ENCODE measurements at places on chromosomes 6 and 20.

DNA sequence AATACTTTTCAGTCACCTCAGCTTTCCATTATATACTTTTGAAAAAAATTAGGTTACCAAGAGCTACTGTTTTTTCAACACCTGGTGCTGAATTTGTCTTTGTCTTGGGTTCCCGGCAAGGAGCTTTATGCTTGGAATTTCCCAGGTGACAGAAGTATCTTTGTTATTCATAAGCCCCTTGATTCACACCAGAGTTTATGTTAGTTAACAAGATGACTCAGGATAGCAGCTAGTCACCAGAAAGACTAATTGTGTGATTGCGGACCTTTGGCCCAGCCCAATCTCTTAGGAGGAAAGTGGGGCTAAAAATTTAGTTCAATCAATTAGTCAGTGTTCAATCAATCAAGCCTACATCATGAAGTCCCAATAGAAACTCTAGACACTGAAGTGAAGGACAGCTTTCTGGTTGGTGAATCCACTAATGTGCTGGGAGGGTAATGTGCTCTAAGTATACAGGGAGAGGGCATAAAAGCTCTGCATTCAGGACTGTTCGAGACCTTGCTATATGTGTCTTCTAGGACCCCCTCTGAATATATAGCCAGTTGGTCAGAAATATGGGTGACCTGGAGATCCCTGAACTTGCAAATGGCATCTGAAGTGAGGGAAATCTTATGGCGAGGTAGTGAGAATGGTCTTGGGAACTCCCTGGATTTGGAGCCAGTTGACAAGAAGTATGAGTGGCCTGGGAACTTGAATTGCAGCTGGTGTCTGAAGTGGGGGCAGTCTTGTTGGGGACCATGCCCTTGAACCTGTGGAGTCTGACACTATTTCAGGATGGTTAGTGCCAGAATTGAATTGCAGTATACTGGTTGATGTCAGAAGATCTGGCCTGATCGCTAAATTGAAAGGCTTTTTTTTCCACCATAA, 16.2 kb downstream of the TMEM30A start:
- DNase-seq, result peak; percentile 20

- DNase-seq, result peak; percentile 87
These were observed 235.3 kb upstream of the CEP162 start for GRCh38 chr6:84462698-84463097.

GRCh38 chr20:51497542-51498467, 44.7 kb downstream of the NFATC2 start:
- DNase-seq, result no peak

GRCh38 chr6:117194271-117194670, 71.1 kb upstream of the VGLL2 start:
- no peak for DNase-seq

- DNase-seq, result peak; percentile 47
These were observed 363.5 kb downstream of the ESR1 start for GRCh38 chr6:152170702-152171667.

DNA sequence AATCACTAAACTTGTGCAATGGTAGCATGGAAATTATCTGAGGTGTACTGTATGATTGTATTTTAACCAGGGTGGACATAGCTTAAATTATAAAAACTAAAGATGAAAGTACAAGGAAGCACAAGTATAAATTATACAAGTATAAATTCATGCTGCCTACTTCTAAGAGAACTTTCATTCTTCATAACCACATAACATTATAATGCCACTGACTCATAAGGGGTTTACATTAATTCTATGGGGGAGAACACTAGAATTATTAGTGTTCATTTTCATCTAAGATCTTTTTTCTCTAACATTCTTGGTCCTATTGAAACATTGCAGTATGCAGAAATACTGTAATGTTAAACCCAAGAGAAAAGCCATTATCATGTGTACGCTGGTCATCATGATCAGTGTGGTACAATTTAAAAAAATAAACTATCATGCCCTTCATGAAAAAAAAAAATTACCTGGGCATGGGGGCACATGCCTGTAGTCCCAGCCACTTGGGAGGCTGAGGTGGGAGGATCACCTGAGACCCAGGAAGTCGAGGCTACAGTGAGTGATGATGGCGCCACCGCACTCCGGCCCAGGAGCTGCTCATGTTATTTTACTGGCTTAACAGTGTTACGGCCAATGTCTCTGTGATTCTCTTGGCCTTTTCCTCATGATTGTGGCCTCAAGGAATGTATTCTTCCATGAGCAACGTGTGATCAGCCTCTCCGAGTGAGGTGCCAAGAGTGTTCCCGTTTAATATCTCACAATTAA, 25.9 kb upstream of the AHCY start:
- DNase-seq, result peak; percentile 41

Data from fibroblast of skin of right biceps (primary cell).